ENCODE measurements at places on chromosomes 11 and 22. TPM values are rescaled to one million over a fixed set of nuclear protein-coding genes. Genes with fewer than 3 reads are reported as not detected.

The NPAS4 gene
- not detected for total RNA-seq

The CST6 gene
- total RNA-seq: not detected

The SPI1 gene
- 10.9 TPM for total RNA-seq

DNA sequence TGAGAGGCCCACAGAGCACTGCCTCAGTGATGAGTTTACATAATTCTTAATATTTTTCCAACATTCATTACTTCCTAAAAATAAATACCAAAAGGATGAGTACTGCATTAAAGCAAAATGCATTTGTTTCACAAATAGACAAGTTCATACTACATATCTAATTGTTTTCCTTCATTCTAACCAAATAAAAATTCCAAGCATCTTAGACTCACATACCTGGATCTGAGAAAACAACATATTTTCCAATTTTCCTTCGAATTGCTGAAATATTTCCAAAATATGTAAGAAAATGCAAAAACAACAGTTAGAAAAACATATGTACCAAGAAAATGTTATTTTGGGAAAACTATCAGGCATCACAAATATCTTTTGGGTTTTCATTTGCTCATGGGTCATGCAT, 127.9 kb upstream of the CEP126 start:
- no peak for DNase-seq

GRCh38 chr22:36252754-36253522, at the start of gene APOL1:
Gene APOL1 (plus strand): TSS chr22:36253133. CDS start chr22:36254956, 1,823 bp downstream.
- DNase-seq: peak; percentile 30

- no peak for DNase-seq
These were observed 373.7 kb downstream of the METTL15 start for GRCh38 chr11:28481616-28482480.

DNA sequence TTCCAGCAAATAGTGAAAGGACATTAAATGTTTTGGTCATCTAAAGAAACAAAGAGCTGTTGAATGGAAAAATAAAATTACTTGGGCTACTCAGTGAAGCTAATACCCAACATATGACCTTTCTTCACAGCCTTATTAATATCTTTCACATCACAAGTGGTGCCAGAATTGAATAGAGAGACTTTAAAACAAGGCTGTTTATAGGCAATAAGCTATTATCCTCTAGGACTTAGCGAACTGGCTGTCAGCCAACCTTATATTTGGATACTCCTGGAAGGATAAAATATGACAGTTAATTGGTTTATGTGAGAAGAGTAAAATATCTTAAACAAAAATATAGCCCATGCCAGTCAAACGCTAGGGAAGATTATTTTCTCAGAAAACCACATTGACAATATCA, 225.5 kb upstream of the BLID start:
- DNase-seq: no peak

- DNase-seq: peak; percentile 33
These were observed 48.6 kb upstream of the OLFML1 start for GRCh38 chr11:7436657-7437056.

GRCh38 chr22:41687901-41688364, 734 bp downstream of the SNU13 start:
- DNase-seq: peak; percentile 30

DNA sequence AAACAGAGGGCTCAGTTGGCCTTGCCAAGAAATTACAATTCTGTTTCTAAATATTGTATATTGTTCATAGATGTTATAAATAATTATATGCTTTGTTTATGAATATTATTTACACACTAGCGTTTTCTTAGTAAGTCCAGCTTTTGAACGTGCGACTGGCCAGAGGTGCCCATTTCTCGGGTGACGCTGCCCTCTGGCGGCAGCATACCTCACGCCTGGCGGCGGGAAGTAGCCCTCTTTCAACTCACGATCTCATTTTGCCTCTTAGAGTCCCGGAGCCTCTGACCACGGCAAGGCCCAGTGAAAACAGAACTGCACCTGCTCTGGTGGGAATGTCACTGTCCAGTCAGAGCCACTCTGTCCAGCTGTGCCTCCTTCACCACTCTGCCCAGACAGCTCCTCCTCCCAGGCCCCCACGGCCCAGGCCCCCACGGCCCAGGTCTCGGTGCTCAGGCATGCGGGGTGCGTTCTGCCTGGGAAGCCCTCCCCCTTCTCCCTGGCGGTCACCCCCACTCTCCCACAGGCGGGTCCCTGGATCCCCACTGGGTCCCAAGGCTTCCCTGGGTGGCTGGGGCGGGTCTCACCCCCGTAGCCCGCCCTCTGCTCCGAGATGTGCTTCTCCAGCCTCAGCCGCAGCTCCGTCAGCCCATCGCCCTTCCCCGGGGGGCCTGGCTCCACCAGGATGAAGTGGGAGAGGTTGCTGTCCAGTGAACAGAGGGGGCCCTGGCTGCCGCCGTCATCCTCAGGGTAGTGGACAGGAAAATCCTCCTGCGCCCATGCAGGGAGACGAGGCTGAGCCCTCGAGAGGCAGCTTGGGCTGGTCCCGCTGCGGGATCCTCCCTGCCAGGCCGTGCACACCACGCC, 19.3 kb downstream of the TSSC4 start:
- peak; percentile 83 for DNase-seq

DNA sequence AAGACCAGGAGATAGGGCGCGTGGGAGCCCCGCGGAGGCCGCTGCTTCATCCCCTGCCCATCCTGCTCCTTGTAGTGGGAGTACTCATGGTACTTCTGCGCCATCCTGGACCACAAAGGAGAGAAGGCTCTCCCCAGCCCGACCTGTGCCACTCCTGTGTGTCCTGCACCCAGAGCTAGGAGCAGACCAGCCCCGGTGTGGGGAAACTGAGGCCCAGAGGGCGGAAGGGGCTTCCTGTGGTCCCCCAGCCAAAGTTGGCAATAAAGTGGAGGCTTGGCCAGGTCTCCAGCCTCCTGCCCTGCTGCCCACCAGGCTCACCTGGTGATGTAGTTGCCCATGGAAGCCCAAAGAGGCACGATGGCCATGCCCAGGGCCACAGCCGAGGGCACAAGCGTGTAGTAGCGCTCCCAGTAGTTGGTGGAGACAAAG, 4.7 kb downstream of the UNC93B1 start:
- DNase-seq: no peak
